ENCODE measurements at places on chromosomes 1 and 21. TPM values are rescaled to one million over a fixed set of nuclear protein-coding genes. Genes with fewer than 3 reads are reported as not detected.

The KRTAP7-1 gene
- total RNA-seq: not detected

The CCDC30 gene
- 0.28 TPM for total RNA-seq

The UBXN10 gene
- not detected for total RNA-seq

The SLFNL1 gene
- 0.51 TPM for total RNA-seq

The PDE4B gene
- 156 TPM for total RNA-seq

The MRPS14 gene
- 27.1 TPM for total RNA-seq

The LYSMD1 gene
- 3.3 TPM for total RNA-seq

The CLCA1 gene
- total RNA-seq: not detected

The RAP1GAP gene
- 0.05 TPM for total RNA-seq

The GSTM4 gene
- total RNA-seq: 1.5 TPM

The SYCP1 gene
- total RNA-seq: not detected

The LRRC53 gene
- not detected for total RNA-seq

The DOCK7 gene
- total RNA-seq: 17.4 TPM

The PLA2G2C gene
- total RNA-seq: not detected

The PLPPR4 gene
- total RNA-seq: 0.05 TPM

The DYRK3 gene
- 11.4 TPM for total RNA-seq

The SPRR2G gene
- total RNA-seq: not detected

The NCAM2 gene
- 0.42 TPM for total RNA-seq

Measured in dermis blood vessel endothelial cell (primary cell).